ENCODE measurements at places on chromosomes 4 and X. TPM values are rescaled to one million over a fixed set of nuclear protein-coding genes. Genes with fewer than 3 reads are reported as not detected.

Gene AADAT
- polyA plus RNA-seq = 6.0 TPM

Gene ANOS1
- 0.53 TPM for polyA plus RNA-seq

Gene NDST4
- polyA plus RNA-seq = 0.04 TPM

Gene PRAF2
- polyA plus RNA-seq = 44.0 TPM

Gene GAB3
- 2.2 TPM for polyA plus RNA-seq

Gene DDX53
- not detected for polyA plus RNA-seq

Gene SLIT2
- polyA plus RNA-seq = 30.5 TPM

Gene EXOC1L
- 0.14 TPM for polyA plus RNA-seq

Gene ATP11C
- polyA plus RNA-seq = 19.3 TPM

Gene KCNE5
- 0.22 TPM for polyA plus RNA-seq

Gene AASDH
- polyA plus RNA-seq = 6.1 TPM

All from urinary bladder (tissue), 4 donors.